ENCODE measurements at places on chromosomes 3 and 15. TPM values are rescaled to one million over a fixed set of nuclear protein-coding genes. Genes with fewer than 3 reads are reported as not detected.
A peak's percentile ranks its signal among the peaks of the same experiment; 100 is the strongest.

- DNase-seq, result peak; percentile 75
Measured at GRCh38 chr3:53493963-53494791, at the start of gene CACNA1D. Gene CACNA1D (plus strand): TSS chr3:53494611. CDS start chr3:53495167, 556 bp downstream.

Gene ISLR
- total RNA-seq, result 48.4 TPM

DNA sequence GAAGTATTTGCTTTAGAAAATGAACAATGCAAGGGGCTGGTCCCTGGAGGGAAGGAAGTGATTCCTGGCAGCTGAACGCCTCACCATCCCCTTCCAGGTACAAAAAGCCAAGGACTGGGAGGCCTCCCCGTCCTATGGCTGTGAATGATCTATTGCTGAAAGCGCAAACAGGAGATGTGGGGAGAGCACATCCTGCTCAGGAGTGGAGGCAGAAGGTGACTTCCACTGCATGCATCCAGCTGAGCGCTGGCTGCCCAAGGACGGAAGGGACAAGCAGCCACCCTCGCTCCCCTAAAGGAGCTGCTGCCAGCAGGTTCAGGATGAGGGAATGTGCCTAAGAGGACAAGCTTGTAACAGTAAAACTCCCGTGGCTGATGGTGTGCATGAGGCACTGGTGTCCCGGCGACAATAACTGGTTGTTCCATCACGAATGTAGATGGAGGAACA, 41.4 kb downstream of the ABTB1 start:
- no peak for DNase-seq

- DNase-seq, result no peak
Measured at GRCh38 chr3:114858329-114858728, 288.8 kb downstream of the ZBTB20 start.

Gene MRPS11
- 12.9 TPM for total RNA-seq

GRCh38 chr3:8489278-8489792, 12.3 kb upstream of the LMCD1 start:
- no peak for DNase-seq

DNA sequence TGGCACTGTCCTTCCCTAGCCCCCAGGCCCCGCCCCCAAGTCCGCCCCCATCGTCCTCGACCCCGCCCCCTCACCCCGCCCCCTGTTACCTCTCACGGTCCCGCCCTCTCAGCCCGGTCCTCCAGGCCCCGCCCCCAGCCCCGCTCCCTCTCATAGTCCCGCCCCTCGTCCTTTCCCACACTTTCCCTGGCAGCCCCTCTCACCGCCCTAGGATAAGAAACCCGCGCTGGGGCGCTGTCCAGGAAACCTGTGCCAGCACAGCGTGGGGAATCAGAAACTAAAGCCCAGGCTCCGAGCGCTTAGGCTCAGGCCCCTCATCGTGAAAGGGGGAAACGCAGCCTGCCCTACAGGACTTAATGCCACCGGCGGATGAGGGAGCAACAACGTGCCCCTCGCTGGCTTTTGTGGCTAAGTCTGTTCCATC, 20.9 kb downstream of the TRPM1 start:
- DNase-seq, result peak; percentile 68

DNA sequence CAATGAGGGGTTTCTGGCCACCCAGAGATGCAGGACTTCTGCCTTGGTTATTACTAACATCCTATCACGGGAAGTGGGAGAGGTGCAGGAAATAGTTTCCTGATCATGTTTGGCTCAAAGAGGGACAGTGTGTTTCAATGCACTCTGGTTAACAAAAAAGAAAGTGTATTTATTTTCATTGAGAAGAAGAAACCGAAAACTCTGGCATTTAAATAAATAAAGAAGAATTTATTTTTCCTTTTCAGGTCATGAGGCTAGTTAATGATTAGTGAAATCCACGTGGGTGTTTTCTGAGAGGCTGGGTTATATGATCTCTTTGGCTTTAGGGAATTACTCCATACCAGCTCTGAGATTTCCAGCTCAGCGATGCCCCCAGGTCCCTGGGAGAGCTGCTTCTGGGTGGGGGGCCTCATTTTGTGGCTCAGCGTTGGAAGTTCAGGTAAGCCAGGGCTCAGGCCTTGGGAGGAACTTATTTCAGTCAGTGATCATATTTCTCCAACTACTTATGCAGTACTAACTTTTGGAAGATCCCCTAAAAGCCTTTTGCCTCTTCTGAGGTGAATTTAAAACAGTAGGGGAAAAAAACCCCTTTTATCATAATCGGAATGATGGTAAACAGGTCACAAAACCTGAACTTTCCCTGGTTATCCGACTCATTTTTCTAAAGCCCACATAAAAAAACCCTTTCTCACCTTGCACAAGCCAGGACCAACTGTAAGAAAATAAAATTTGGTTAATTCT, at the start of gene PLA1A:
PLA1A (plus strand) TSS at position 338 of the 741 bp plus-strand sequence; CDS start at position 367, 29 bp downstream.
- no peak for DNase-seq

Gene GNB5
- 56.8 TPM for total RNA-seq

GRCh38 chr3:141811348-141811747, 48.1 kb downstream of the GRK7 start:
- no peak for DNase-seq

Gene MESP1
- 1.2 TPM for total RNA-seq

Gene NR1I2
- 0.22 TPM for total RNA-seq

Gene SLC27A2
- total RNA-seq, result 1.0 TPM

Gene NXPE3
- 16.6 TPM for total RNA-seq

Gene DUOXA2
- not detected for total RNA-seq

GRCh38 chr3:132239587-132239986, 77.6 kb upstream of the ACP3 start:
- no peak for DNase-seq

DNA sequence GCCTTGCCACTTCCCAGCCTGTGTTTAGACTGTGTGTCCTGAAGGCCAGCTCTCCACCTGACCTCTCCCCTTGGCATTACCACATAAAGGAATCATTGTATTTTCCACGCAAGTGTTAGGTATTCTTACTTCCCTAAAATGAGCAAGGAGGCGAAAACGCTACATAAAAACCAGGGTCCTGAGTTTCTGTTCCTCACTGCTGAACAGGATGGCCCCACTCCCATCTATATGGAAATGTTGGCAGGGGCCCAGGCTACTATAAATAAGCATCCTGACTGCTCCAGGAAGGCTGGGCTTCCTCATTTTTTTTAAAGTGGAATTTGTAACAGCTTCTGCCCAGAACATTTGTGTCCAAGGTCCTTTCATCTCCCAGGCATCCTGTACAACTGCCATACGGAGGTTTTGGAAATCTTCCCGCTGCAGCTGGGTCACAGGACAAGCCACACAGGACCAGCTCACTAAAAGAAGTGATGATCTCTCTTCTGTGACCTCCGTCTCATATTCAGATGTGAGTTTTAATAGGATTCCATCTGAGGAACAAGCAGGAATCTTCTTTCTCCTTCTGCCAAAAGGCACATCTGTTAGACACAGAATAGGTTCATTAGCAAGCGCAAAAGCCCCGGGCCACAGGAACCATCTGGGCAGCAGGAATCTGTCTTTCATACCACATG, 56.4 kb upstream of the LIMD1 start:
- DNase-seq, result no peak
